NCI-H446 treated with DMSO at 0.1 percent for 48 hours (cell line): ENCODE measurements at places on chromosomes 2 and 18.

DNA sequence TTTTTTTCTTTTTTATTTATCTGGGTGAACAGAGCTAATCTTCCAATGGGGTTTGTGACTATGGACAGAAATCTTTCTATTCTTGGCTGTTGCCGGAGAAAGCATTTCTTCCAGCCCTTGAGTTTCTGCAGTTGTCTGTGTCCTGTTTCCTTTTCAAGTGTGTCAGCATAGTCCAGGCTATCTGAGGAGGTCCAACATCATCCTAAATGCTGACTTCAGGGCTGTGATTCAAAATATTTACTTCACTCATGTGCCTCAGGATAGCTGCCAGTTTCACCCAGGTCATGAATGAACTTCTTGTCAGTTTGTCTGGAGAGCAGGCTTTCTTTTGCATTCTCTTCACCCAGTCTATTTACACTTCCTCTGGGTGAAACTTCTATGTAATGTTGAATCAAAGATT lies 27.9 kb downstream of the ITGAV start:
- no peak for DNase-seq

GRCh38 chr2:146079216-146079615 lies 1559.3 kb upstream of the ZEB2 start:
- no peak for DNase-seq

DNA sequence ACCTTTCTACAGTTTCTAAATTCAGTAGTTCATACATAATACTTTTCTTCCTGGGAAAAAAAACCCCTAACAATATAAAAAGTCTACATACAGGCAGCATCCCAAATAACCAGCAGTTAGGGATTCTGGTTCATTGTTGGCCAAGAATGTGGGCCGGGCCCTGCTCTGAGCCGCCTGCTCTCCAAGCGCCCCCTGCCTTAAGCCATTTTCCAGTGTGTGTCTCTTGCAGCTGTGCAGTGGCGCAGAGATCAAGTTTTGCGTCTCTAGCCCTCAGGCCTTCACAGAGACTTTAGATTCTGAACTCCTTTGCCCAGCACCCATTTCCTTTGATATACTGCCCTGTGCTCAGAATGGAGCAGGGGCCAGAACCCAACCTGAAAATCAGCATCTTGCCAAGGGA lies 32.9 kb downstream of the RMC1 start:
- DNase-seq, result no peak

- DNase-seq, result no peak
These were observed 480.9 kb upstream of the CHST9 start for GRCh38 chr18:27666016-27666415.

- no peak for DNase-seq
These were observed 48.3 kb downstream of the STAT1 start for GRCh38 chr2:190965580-190966222.

GRCh38 chr2:96899413-96899741 lies 29.5 kb upstream of the SEMA4C start:
- no peak for DNase-seq

DNA sequence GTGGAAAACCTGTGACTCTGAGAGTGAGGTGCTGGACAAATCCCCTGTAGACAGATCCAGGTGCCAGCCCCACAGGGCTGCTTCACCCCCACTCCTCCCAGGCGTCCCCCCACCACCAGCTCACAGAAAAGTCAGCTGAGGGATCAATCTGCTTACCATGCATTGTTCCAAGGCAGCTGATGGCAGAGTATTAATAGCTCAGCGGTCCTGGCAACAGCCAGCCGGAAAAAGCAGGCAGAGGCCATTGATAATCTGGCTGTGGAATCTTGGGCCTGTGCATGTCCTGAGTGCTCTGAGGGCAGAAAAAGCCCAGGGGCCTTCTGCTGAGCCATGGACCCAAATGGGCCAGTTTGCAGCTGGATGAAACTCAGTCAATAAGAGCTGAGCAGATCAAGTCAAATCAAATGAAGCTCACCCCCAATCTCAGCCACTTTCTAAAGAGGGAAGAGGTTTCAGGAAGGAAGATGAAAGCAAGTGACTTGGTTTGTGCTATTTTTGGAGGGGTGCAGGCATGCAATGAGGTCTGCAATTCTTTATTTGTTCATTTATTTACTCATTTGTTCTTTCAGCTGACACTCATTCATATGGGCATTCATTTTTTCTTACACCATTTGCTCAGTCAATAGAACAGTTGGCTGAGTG lies 63.4 kb downstream of the GYPC start:
- no peak for DNase-seq

GRCh38 chr18:37163119-37163518 lies 334.2 kb downstream of the KIAA1328 start:
- DNase-seq, result no peak

GRCh38 chr18:67794521-67794920 lies 278.0 kb upstream of the DSEL start:
- no peak for DNase-seq

DNA sequence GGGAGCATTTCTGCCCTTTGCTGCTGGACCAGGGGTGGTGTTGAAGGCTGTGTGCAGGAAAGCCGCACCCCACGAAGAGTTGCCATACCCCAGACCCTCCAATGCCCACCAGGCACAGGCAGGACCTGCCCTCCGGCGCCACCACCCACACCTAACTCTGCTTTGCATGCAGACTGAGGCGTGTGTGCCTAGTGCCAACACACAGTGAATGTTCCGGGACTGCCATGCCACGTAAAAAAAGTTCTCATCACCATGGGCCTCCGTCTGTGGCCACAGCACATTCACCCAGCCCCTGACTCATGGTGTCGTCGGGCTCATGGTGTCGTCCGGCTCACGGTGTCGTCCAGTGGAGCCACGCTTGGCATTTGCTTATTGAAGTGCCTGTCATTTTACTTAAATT lies 184.9 kb upstream of the RAB6C start:
- DNase-seq, result no peak
